ENCODE measurements at places on chromosomes 6 and 20.

DNA sequence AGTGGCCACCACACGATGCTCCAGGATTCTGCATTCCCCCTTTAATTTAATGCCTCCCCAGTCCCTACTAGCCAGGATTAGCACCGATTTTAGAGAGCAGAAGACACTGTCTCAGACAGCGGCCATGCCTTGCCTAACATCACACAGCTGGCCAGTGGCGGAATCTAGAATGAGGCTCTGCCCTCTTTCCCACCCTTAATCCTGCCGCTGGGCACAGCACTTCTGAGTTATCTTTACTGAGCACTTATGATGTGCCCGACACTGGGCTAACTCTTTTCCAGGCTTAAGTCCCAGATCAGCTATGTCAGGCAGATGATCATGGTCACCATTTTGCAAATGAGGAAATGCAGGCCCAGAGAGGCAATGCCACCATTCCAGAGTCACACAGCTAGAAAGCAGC lies 5.6 kb upstream of the BPIFA2 start:
- no peak for DNase-seq

- no peak for DNase-seq
Observed at GRCh38 chr20:33019465-33020277, 11.8 kb upstream of the BPIFB6 start.

DNA sequence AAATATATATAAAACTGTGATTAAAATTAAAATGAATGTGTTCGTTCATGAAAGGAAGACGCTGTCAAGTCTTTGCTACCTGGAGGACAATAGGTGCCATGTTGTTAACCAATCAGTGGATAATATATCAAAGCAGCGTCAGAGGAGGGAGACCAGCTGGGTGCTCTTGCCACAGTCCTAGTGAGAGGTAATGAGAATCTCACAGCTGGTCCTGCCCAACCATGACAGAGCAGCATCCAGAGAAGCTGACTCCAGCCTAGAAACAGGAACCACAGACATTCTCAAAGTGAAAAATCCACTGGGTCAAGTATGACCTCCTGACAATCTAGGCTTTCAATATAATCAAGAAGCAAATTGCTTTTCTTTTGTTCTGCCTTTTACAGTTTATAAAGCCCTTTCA lies 94.5 kb upstream of the LRFN2 start:
- no peak for DNase-seq

GRCh38 chr20:13665709-13666395 lies 27.1 kb upstream of the TASP1 start:
- no peak for DNase-seq

- DNase-seq: no peak
Observed at GRCh38 chr20:7459083-7459482, 481.2 kb downstream of the HAO1 start.

GRCh38 chr20:49813305-49813974 lies 812 bp downstream of the SLC9A8 start:
- DNase-seq: no peak

- no peak for DNase-seq
Observed at GRCh38 chr6:33248643-33248931, 23.1 kb downstream of the VPS52 start.

- DNase-seq: no peak
Observed at GRCh38 chr6:20538131-20538662, 3.9 kb downstream of the CDKAL1 start.
